ENCODE measurements at places on chromosomes 3 and 15.

DNA sequence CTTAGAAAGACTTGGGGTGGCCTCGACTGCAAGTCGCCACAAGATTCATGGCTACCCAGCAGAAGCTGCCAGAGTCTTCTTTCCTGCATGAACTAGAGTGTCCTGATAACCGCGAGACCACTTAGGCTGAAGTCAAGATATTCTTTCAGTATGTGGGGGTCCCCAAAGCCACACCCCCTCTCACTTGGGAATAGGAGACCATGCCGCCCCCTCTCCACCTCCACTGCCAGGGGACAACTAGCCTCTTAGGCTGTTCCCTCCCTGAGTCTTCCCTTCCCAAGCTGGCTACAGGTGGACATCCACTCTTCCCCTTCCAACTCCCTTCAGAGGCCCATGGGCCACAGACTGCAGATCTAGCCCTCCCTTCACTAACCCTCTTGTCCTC lies 1.3 kb upstream of the CCDC12 start:
- no peak for DNase-seq

DNA sequence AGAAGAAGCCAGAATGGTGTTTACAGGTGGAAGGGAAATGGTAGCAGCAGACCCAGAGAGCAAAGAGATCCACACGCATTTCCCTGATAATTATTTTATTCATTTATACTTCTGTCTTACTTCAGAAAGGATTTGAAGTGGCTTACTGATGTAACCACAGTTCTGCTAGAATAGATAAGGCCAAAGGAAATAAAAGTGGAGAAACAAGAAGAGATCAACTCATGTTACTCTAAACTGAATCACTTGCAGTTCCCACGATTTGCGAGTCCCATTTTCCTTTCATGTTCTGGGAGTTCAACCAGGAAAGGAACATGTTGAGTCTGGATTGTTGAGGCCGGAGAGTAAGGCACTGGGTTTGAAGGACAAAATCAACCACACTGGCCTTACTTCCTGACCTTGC lies 151.8 kb downstream of the MYRIP start:
- DNase-seq, result no peak

- no peak for DNase-seq
Measured at GRCh38 chr3:197224034-197224444, 74.4 kb downstream of the DLG1 start.

DNA sequence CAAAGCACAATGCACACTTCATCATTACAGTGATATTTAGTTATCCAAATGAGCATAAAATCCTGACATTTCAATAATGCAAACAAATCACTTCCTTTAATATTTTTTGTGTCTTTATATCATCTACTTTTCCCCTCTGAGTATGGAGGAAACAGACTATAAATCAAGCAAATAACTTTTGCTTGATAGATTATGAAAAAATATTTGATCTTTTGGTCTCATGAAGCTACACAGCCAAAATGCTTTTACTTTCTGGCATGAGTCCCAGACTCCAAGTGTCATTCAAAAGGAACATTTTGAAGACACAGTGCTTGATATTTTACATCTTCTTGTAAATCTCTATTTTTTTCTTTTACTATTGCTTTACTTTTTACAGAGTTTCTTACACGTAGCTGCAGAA lies 215.3 kb upstream of the ROBO1 start:
- no peak for DNase-seq

DNA sequence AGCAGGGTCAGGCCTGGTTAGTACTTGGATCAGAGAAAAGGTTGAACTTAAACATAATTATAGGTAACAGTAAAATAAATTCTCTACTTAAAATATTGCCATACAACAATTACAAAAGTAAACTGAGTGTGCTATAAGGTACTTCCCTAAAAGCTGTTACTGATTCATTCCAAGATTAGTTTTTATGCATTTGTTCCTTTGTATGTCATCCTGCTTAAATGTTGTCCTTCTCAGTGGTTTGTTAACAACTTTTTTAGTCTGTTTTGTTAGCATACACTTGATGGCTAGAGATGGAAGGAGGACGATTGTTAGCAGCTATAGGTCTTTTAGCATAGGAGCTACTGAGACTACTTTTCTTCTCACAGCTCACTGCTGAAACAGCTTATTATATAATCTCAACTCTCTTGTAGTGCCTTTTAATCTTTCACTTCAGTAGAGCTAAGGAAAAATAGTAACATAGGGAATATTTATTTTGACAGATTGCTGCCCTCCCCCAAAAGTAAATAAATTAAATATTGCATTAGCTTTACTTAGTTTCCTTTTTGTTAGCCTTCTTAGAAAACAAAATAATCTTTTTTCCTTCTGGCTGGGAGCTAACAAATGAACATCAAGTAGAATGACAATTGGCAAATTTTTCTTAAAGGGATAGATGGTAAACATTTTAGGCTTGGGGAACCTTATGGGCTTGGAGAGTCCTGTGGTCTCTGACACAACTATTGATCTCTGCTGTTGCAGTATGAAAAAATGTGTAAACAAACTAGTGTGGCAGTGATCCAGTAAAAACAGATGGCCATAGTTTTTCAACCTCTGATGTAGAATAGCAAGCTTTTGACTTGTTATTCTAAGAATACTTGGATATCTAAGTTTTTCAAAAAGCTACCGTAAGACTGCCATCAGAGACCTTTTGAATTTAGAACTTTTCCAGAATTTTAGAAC lies 39.5 kb downstream of the USP8 start:
- no peak for DNase-seq

GRCh38 chr15:88348579-88349230 lies 92.2 kb upstream of the NTRK3 start:
- no peak for DNase-seq

DNA sequence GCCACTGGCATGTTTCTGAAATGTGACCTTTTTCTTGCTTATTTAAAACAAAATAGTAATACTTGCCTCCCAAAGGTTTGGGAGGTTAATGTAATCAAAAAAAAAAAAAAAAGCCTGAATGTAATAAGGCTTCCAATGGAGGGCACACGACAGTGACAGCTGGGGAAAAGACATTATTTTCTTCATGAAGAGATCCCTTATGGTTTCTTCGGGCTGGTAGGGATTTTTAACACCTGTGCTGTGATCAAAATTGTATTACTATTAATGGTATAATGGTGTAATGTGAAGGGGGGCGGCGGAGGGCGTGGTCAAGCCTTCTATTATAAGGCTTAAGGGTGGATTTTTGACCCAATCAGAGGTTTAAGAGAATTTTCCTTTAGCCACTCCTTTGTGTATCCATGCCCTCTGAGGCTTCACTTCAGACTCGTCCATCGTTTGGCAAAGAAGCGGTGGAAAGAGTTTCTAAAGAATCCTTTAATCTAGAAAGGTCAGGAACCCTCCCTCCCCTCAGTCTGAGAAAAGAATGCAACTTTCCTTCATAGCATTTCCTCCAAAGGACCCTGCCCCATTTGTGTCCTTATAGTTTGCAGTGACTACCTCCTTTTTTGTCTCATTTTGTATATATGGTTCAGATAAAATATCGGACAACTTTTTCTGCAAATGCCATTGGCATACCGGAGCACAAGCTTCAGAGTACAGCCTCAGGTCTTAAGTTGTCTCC lies 89.5 kb upstream of the CHD2 start:
- DNase-seq, result no peak

- peak; percentile 9 for DNase-seq
Measured at GRCh38 chr3:107598926-107599771, 76.4 kb downstream of the BBX start.

DNA sequence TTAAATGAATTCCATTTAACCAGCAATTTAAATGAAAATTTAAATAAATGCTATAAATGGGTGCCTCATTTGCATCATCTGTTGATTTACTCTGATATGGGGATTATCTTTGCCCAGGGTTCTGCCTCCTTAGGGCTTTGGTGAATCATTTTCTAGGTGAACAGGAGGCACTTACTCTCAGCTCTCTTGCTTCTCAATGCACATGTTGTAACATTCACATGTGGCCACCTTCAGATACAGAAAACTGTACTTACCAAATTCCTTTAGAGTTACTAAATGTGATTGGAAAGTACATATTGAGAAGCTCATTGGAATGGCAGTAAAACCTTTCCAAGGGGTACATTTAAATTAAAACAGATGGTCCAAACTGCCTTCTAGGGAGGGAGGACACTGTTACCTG lies 20.8 kb downstream of the GADL1 start:
- no peak for DNase-seq

DNA sequence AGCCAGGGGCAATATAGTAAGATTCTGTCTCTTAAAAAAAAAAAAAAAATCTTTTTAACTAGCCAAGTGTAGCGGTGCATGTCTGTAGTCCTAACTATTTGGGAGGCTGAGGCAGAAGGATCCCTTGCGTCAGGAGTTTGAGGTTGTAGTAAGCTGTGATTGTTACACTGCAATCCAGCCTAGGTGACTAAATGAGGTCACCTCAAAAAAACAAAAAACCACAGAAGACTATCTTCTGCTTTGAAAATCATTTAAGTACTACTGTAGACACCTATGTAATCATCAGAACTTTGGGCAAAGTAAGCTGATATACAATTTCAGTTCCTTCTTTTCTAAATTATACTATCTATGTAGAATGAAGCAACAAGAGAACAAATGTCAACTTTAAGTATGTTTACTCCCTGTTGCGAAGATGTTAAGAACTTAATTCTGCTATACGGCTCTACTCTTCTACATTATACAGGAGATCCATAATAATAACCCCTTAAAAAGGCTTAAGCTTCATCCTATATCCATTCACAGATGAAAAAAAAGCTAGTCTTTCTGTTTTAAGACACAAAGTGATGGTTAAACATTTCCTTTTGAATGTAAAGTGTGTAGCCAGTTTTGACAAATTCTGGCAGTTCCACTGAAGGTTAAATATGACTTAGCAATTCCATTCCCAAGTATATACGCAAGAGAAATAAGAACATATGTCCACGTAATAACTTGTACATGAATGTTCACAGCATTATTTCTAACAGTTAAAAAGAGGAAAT lies 15.2 kb downstream of the DAZL start:
- no peak for DNase-seq

GRCh38 chr3:185988080-185988815 lies 50.4 kb upstream of the TRA2B start:
- no peak for DNase-seq

DNA sequence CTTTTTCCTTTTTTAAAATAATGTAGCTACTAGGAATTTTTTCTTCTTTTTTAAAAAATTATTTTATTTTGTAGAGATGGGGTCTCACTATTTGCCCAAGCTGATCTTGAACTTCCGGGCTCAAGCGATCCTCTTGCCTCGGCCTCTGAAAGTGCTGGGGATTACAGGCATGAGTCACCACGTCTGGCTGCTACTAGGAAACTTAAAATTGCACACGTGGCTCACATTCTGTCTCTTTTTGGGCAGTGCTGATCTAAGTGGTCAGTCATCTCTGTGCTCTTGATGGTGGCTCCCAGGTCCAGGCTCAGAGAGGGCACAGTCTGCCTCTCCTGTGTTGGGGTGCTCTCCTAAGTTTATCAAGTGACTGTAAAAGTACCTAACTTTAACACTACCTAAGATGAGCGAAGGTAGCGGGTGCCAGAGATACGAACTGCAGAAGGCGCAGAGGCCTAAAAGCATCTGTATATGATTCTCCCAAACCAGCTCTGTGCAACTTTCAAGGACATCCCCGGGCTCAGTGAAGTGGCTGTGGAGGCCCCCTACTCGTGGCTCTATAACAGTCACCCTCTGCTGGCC lies 52.9 kb upstream of the SEC13 start:
- no peak for DNase-seq

- no peak for DNase-seq
Measured at GRCh38 chr3:180409883-180410282, 192.1 kb upstream of the TTC14 start.

- no peak for DNase-seq
Measured at GRCh38 chr3:145266368-145266767, 894.6 kb downstream of the PLOD2 start.

- no peak for DNase-seq
Measured at GRCh38 chr3:29693863-29694262, 413.0 kb downstream of the RBMS3 start.

DNA sequence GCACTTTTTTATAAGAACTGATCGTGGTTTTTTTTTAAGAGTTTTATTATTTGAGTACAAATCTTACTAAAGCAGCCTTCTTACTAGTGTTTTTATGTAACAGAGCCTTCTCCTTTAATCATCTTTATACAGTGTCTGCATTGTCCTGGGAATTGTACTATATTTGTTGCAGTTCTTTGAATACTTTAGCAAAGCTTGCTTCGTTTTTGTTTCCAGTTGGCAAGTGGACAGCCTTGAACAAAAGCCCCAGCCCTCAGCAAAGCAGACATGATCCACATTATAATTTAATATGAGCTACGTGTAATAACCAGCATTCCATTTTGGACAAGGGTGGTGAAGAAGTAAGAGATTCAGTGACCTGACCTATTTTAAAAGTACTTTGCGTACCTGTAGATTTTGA lies 112.2 kb upstream of the FLNB start:
- DNase-seq, result no peak

- no peak for DNase-seq
Measured at GRCh38 chr3:183449791-183450190, 21.4 kb upstream of the MCF2L2 start.

- no peak for DNase-seq
Measured at GRCh38 chr3:22704166-22704565, 499.0 kb upstream of the UBE2E2 start.

DNA sequence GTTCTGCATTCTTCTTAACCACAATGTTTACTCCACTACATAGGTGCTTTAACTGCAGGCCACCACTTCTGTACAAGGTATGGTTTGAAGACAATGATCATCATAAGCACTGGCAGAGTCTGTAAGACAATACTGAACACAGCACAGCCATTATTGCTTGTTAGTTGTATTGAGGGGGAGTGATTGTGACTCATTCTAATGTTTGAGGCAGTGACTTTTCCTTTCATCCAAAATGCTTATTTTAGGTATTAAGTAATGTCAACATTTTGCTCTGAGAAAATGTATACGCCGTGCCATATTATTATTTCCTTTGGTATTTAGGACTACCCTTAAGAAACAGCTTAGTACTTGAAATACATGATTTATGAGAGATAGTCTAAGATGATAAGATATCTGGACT lies 618.2 kb upstream of the ZNF717 start:
- no peak for DNase-seq

DNA sequence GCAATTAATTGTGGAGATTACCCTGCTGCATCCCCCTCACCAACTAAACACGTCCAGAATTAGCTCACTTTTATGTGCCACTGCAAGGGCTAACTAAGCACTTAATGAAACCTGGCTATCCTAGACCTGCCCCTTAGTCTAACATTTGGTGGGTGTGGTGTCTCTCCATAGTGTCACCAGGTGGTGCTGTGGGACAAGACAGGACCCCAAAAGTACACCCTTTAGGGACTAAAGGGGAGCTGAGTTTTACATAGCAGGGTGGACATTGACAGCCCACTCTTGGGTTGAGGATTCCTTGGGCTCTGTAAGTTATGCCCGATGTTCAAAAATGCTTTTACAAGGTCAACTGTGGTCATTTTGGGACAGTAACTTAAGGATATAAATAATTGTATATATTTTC lies 5.7 kb downstream of the DUT start:
- DNase-seq, result no peak

DNA sequence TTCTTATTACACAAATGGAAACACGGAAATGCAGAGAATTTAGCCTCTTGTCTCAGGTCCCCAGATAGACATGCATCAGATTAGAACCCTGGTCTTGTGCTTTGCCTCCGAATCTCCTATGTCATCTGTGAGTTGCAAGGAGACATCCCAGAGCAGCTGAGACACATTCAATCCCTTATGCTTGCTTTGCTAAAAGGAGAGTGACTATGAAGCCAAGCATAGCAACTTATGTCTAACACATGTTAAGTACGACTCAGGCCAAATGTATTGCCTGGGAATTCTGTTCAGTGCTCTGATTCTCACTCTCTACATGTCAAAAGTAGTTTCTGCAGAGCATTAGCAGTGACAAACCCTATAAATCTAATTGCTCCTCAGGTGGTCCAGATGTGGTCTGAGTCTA lies 30.6 kb upstream of the LRRC3B start:
- no peak for DNase-seq

- peak; percentile 86 for DNase-seq
Measured at GRCh38 chr15:72230197-72231065, 559 bp downstream of the PKM start.

All from activated T-cell treated with anti-CD3 and anti-CD28 coated beads for 48 hours (primary cell).